ENCODE measurements at places on chromosomes 16 and 17. TPM values are rescaled to one million over a fixed set of nuclear protein-coding genes. Genes with fewer than 3 reads are reported as not detected.

DNA sequence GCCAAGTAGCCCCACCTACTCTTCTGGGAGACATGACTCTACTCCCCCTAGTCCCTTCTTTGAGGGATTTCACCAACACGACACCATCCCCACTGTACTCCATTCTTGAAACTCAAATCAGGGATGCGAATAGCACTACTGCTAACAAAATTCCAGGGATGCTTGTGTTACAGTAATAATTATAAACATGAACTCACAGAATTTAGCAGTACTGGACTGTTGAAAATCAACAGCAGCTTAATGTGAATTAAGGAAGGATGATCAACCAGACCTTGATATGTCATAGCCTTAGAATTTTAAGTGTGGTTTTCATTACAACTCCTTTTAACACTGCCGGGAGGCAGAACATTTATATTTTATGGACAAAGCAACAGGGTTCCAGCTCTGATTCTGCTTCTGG lies 37.9 kb downstream of the AMFR start:
- no peak for DNase-seq

DNA sequence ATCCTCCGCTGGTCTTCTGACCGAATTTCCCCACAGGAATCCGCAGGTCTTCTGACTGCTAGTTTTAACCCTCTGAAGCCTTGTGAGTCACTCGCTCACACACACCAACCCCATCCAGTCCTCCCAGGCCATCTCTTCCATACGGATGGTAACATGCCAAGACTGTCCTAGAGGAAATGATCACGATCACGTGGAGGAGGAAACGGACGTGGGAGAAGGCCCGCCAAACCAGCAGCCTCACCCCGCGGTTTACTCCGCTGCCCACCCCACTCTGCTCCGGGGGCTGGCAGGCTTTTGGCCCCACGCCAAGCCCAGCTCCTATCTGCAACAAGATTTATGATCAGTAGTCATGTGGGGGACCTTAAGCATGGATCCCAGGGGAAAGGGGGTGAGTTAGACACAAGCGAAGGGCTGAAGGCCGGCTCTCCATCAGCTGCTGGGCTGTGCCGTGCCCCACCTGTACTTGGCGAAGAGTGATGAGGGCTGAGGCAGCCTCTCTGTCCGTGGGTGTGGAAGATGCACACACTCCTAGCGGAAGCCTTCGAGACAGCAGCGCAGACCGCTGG lies 1.5 kb upstream of the FAAP100 start:
- peak; percentile 96 for DNase-seq

GRCh38 chr17:74464730-74465377 lies 1.6 kb upstream of the CD300A start:
- no peak for DNase-seq

DNA sequence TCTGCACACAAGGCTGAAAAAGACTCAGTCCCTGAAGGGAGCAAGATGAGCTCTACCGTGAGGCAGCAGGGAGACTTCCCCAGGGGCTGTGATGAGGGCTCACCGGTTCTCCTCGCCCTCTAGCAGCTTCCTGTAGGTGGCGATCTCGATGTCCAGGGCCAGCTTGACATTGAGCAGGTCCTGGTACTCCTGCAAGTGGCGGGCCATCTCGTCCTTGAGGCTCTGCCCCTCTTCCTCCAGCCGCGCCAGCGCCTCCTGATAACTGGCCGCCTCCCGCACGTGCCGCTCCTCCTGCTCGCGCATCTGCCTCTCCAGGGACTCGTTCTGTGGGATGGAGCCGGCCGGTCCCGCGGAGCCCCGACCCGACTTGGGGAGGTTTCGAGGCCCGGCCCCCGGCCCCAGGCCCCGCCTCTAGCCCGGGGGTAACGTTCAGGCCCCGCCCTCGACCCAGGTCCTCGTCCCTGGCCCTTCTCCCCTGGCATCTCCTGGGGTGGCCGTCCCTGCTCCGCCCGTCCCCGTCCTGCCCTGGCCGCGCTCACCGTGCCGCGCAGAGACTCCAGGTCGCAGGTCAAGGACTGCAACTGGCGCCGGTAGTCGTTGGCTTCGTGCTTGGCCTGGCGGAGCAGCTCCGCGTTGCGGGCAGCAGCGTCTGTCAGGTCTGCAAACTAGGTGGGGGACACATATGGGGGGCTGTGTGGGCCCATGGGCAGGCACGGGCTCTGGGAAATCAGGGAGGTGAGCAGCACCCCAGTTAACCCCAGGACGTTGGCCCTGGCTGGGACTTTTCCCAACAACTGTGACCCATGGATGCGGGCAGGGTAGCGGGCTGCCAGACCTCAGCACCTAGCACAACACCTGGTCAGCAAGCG lies 3.9 kb downstream of the GFAP start:
- DNase-seq = no peak

- DNase-seq = no peak
Observed at GRCh38 chr17:74055508-74056160, 147.8 kb upstream of the RPL38 start.

- DNase-seq = peak; percentile 79
Observed at GRCh38 chr17:68356520-68356919, 65.2 kb downstream of the ARSG start.

DNA sequence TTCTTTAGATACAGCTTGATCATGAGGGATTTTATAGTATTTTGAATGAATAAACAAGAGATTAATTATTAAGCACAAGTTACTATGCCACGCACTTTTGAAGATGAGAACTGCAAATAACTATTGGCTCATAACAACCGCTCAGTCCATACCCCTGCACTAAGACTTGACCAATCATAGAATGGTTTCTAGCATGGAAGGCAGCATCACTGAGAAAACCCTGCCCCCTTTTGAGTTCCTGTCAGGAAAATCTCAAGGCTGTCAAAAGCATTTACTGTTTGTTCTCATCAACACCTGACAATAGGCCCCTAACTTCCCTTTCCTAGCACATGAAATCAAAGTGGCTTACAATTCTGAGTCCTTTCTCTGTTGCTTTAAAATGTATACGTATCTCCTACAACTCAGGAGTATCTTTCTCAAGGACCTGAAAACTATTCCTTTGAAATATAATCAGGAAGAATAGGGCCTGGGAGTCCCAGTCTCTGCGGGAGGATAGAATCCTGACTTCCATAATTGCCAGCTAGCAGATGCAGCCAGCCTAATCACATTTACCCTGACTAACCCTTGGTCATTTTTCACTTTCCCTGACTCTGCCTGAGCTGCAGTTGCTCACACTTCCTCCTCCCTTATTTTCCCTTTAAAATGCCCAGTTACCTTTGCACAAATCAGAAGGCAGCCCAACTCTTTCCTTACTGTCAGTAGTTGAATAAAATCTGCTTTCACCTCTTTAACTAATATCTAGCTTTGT lies 9.1 kb upstream of the MMD start:
- DNase-seq = peak; percentile 22

GRCh38 chr16:25544294-25544693 lies 147.5 kb upstream of the HS3ST4 start:
- DNase-seq = no peak

DNA sequence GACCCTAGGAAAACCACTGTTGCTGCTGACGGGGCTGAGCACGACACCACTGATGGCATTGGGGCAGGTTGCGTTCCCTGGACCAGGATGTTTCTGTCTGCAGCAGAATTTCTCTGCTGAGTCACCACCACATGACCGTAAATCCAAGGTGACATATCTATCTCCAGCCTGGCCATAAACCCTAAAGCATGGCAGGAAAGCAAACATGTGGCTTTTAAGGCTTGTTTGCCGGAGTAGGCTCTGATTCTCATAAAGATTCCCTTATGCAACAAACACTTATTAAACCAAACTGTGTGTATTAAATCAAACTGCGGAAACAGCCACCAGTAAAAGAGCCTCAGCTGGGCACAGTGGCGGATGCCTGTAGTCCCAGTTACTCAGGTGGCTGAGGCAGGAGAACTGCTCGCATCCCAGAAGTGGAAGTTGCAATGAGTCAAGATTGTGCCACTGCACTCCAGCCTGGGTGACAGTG lies 17.3 kb downstream of the MPHOSPH6 start:
- DNase-seq = peak; percentile 75

DNA sequence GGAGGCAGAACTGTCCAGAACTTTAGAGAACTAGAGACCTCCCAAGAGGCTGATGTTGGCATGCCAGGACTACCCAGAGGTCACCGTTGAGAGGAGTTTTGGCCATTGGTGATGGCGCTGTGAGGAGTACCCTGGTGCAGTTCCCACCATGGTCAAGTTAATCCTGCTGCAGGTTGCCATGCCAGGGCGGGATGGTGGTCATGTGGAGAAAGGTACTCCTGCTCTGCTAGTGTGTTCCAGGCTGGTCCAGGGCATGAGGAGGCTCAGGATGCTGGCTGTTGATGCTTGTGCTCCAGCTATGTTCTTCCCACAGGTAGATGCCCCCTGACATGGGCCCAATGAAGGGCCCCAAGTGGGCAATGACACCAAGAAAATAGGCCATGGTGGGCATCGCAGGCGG lies 4.1 kb upstream of the PHF12 start:
- DNase-seq = no peak

GRCh38 chr16:22346483-22346882 lies 27.9 kb downstream of the CDR2 start:
- no peak for DNase-seq

The WFDC1 gene
- total RNA-seq = not detected

The NUTF2 gene
- 459 TPM for total RNA-seq

The PSME3IP1 gene
- 88.5 TPM for total RNA-seq
